Stimulated activated CD4-positive, alpha-beta T cell treated with anti-CD3 and anti-CD28 coated beads, Interleukin-2, amount 100 ng/mL, for 24 hours (primary cell): ENCODE measurements at places on chromosomes 4 and X.

GRCh38 chrX:20514358-20514757 is 247.6 kb upstream of the RPS6KA3 start:
- peak; percentile 1 for DNase-seq

DNA sequence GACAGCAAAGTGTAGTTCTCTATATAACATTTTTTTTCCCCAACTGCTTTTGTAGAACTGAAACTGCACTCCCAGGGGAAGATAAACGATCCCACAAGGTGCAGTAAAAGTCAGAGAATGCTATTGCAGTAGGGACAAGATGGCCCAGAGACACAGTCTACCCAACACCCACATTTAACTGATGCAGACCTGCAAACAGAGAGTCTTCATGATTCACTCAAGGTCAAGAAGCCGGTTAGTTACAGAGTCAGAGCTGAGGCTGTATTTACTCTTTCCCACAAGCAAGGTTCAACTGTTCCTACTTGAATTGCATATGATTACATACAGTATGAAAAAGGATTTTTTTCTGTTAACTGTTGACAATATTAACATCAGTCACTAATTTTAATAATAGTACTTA is 654.6 kb downstream of the IL1RAPL1 start:
- no peak for DNase-seq

- DNase-seq = no peak
Measured at GRCh38 chr4:186727977-186728519, 4.4 kb upstream of the FAT1 start.

GRCh38 chrX:110082161-110082560 is 79.2 kb downstream of the TMEM164 start:
- DNase-seq = no peak

DNA sequence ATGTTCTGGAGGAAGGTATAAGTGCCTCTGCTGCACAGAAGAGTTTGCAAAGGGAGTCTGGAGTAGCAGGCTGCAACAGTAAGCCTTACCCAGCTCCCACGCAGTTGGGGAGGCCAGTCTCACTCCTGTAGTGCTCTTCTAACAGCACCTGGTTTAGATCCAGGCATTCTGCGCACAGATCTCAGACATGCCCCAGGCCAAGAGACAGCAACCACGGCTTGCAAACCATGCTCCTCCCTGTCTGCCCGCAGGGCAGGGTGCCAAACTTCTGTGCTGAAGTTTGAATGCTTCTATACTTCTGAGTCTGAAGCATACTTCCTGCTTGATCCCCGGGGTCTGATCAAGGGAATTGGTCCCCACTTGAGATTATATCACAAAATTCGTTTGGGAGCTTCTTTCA is 106.3 kb downstream of the LINC00632 start:
- DNase-seq = no peak

- no peak for DNase-seq
Measured at GRCh38 chr4:52966781-52967180, 104.7 kb downstream of the RASL11B start.

DNA sequence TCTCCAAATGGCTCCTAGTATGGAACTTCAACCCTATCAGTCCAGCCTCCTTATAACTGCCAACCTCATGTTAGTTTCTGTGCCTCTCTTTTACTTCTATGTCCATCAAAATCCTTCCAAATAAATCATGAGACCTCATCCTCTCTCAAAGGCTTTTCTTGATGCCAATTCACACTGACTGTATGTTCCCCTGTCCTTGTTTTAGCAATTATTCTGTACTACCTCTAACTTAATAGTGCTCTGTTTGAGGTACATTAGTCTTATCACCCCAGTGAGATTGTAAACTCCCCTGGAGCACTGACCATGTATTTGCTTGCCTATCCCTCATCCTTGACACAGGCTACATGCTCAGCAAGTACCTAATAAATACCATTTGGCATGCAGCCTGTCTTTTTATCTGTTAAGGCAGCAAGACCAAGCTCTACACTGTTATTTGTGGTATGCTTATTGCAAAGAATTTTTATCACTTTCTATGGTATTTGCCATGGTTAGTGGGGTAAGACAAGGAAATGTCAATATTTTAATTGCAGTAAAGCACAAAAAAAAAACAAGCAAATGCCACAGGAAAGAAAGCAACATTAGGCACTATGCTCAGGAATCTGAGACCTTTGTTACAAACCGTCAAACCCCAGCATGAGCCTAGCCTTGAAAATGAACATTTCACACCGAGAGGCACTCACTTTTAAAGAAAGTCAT is 119.2 kb downstream of the SMARCA1 start:
- DNase-seq = no peak

DNA sequence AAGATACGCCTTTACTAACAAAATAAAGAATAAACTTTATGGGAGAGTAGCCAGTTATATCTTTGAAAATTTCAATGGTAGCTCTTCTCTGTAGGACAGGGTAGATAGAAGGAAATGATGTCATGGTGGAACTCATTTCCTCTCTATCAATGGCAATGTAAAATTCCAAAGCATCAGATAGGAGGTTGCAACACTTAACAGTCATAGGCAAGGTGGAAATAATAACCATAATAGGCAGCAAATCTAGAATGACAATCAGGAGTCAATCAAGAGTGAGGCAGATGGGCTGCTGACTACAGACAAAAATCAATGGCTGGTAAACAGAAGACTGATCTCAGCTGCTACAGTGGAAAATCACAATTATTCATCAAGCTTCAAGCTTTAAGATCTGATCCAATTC is 53.9 kb upstream of the TET2 start:
- no peak for DNase-seq

DNA sequence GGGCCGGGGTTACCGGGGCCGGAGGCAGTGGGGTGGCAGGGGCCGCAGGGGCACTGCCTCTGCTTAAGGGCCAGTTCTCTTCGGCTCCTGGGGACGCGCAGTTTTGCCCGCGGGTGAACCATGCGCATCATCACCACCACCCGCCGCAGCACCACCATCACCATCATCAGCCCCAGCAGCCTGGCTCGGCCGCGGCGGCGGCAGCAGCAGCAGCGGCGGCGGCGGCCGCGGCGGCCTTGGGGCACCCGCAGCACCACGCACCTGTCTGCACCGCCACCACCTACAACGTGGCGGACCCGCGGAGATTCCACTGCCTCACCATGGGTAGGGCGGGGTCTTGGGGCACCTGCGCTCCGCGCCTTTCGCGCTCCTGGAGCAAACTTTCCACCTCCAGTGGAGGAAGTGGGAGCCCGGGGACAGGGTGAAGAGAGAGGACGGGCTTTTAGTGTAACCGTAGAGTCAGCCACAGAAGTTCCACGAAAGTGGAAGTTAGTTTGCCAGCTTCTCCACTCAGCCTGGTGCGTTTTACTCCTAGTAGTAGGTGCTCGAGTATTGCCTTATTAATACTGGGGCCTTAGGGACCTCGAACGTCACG is 729 bp downstream of the GSX2 start:
- peak; percentile 23 for DNase-seq

DNA sequence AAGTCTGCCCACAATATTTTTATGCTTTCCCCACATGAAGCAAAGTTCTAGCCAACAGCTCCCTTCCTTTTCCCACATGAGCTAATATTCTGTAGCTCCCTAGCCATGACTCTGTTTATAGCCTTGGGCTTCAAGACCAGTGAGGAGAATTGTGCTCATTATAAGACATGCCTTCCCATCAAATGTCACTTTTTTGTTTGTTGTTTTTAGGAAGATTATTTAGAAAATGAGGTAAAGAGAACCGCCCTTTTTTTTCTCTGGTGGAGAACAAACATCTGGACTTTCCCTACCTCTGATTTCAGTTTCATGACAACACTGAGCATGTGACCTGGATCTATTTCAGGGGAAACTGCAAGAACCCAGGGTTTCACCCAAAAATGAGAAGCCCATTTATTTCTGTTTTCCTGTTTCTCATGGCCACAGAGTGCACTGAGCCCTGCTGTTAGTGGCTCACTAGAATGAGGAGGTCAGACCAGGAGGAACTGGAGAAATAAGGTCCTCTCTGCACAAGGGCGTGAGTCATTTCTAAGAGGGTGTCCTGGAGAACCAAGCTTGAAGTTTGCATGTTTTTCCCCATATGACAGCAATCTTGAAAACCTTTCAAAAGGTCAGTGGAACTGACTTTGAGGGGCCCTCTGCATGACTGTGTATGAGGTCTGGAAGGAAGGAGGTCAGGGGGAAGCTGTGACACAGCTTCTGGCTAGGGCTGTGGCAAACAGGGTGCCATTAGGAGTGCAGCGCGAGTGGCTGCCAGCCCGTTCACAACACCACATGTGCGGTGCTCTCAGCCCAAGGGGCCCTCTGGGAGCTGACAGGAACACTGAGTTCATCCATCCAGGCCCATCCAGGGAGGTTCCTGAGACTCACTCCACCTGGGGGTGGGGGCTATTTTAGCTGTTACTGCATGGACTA is 55.2 kb downstream of the CHST7 start:
- DNase-seq = peak; percentile 14

DNA sequence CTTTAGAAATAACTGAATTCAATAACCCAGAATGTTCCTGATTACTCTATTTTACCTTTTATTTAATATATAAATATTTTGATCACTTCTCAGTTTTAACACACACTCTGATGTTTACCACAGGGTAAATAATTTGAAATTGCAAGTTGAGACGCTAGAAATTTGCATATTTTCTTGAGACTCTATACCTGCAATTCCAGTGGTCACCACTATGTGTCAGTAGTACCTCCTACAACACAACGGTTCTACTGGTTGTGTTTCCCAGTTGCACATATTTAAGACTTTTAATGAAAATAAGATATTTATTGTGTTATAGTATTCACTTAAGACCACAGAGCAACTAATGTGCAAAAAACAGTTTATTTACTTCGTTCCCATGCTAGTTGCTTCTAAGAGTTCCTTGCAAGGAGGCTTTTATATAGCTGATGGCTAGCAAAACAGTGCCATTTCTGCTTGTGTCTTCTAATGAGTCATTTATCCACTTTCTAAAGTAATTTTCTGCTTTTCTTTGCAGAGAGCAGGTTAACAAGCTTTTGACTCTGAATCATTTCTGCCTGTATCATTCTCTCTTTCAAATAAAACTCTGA is 98.9 kb upstream of the PDLIM3 start:
- DNase-seq = no peak

DNA sequence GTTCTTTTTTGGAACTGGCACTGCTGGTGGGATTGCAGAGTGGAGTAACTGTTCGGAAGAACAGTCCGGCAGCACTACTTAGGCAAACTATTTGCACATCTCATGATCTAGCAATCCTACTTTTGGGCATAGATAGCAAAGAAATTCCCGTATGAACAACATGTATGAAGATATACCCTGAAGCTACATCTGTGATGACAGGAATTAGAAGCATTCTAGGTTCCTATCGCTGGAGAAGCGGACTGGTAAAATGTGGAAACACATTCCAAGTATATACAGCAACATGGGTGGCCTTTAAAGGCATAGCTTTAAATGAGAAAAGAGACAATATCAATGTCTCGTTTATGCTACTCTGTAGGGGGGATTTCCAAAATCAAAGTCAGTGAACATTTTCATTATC is 3.1 kb downstream of the DCAF16 start:
- no peak for DNase-seq

DNA sequence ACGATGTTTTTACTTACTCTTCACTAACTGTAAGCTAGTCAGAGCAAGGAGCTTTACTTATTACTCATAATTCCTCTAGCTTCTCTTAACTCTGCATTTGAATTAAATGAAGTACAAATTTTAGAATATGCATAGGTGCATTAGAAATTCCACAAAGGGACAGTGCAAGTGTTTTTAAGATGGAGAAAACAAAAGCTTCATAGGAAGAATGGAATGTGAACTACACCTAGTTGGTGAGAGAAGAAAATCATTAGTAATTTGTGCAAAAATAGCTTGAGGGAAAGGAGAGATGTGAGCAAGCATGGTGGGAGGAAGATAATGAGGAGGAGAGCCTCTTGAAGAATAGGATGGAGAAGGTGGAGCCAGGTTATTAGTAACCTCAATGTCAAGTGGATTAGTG is 77.5 kb upstream of the SMARCA5 start:
- DNase-seq = no peak

DNA sequence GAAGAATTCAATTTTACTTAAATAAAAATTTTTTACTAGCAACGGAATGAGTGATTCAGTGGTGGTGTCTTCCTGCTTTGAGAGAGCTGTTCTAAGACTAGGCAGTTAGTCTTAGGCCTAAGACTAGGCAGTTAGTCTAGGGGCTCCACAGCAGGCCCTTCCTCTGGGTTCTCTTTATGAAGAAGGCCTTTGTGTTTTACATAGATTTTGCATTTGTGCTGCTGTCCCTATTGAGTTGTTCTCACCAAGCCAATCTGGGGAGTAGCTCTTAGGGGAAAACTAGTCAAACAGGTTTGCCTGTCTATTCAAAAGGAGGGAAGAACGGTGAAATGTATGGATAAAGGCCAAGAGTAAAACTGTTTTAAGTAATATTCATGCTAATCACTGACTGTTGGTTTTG is 7.6 kb downstream of the UGT8 start:
- no peak for DNase-seq

DNA sequence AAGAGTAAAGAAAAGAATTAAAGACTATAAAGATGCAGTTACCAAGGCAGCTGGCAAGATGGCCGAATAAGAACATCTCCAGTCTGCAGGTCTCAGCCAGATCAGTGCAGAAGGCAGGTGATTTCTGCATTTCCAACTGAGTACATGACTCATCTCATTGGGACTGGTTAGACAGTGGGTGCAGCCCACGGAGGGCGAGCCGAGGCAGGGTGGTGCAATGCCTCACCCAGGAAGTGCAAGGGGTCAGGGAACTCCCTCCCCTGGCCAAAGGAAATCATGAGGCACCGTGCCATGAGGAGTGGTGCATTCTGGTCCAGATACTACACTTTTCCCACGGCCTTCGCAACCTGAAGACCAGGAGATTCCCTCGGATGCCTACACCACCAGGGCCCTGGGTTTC is 20.5 kb downstream of the SPIN4 start:
- DNase-seq = no peak

- DNase-seq = no peak
Measured at GRCh38 chr4:103303011-103303410, 104.9 kb upstream of the CENPE start.

- DNase-seq = no peak
Measured at GRCh38 chrX:99468993-99469392, 941.1 kb downstream of the PCDH19 start.

- DNase-seq = no peak
Measured at GRCh38 chrX:46039526-46039925, 505.7 kb downstream of the ZNF674 start.

- DNase-seq = no peak
Measured at GRCh38 chr4:7124689-7125442, 57.0 kb upstream of the GRPEL1 start.

DNA sequence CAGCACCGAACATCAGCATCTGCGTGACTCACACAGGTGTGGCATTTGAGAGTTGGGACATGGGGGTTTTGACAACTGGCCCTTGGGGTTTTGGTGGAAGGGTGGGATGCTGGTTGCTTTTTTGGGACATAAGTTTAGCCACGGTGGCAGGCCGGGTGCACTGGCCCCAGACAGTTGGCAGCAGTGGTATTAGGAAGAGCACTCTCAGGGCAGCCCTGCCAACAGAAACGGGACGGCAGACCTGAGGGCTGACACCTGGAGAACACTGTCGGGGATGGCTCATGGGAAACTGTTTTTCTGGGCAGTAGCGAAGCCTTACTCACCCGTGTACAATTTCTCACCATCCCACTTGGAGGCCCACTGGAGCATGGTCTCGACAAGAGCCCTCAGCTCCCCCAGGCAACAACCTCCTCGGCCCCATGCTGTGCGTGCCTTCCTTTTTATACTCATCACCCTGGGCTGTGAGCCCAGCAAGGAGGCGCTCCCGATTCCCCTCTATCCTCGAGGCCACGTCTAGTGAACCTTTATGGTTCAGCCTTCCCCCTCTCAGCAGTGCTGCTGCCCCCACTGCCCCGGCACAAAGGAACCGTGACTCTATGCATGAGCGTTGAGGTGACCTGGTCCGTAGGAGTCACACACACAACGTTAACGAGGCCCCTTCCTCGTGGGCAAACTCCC is 30.6 kb downstream of the WDR1 start:
- no peak for DNase-seq

- DNase-seq = no peak
Measured at GRCh38 chr4:44016570-44017421, 431.8 kb downstream of the KCTD8 start.
